ENCODE measurements at places on chromosomes 1 and 21.

DNA sequence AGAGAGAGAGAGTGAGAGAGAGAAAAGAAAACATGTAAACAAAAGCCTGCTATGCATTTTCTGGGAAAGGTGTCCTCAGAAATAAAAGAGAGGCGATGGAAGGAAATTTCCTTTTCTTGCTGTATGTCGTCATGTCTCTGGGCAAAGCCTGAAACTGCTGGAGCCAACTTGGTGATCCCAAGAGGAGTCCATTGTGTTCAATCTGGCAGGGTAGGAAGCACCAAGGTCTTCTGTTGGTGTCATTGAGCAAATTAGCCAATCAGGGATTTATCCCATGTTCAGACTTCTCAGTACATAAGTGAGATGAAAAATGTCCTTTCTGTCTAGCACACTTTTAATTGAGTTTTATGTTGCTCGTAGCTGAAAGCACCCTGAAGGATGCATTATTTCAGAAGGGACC, 260.0 kb upstream of the KAZN start:
- DNase-seq, result no peak

- DNase-seq, result no peak
These were observed 19.7 kb downstream of the MFAP2 start for GRCh38 chr1:16960560-16961296.

DNA sequence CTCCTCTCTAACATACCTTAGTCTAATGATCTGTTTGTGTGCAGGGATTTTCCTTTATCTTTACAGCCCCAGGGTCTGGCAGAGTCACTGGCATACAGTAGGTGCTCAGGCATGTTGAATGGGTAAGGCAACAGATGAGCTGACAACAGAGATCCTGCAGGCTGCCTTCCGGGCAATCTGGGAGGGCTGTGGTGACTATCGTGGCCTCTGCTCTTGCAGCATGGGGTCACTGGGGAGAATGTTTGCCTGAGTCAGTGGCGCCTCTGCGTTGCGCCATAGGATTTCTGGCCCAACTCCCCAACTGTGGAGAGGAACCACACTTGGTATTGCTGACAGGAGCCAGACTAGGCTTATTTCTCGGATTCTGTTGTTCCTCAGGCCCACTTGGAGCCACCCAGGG, 93.8 kb downstream of the LAMC2 start:
- DNase-seq, result no peak

- DNase-seq, result no peak
These were observed 90.6 kb downstream of the SGIP1 start for GRCh38 chr1:66624412-66625060.

DNA sequence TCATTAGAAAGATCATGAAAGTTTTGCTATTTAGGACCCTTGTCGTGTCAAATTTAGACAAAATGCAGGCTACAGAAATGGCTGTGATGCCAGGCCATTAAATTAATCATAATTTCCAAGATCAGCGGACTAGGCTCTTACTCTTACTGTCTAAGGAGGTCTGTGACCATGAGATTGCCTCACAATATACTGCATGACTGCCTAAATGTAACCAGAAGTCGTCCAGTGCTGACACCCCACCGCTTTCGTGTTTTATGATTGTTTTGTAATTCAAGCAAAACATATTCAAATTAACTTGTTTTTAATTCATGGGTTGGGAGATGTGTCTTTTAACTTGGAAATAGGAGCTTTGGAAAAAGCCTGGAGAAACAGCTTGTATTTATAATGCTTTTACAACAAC, 947.5 kb downstream of the BRINP3 start:
- no peak for DNase-seq

DNA sequence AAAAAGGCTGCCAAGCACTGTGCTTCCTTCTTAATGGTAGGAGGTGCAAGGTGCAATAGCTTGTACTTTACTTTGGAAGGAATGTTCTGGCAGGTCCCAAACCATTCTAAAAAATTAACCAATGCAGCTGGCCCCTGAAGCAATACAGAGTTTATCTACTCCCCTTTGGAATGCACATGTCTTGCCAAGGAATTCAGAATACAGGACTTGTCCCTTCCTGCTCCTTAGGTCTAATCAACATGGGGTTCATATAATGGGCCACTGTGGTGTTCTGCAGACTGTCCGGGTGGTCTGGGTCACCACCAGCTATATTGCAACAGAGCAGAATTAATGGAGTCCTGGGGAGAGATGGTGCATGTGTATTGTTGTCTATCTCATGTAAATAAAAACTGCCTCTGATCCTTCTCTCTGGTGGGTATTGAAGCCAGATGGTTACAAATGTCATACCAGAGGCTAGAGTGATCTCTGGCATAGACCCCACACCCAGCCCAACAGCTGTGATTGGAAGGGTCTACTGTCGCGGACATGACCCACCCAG, 112.8 kb downstream of the RIPK4 start:
- no peak for DNase-seq

DNA sequence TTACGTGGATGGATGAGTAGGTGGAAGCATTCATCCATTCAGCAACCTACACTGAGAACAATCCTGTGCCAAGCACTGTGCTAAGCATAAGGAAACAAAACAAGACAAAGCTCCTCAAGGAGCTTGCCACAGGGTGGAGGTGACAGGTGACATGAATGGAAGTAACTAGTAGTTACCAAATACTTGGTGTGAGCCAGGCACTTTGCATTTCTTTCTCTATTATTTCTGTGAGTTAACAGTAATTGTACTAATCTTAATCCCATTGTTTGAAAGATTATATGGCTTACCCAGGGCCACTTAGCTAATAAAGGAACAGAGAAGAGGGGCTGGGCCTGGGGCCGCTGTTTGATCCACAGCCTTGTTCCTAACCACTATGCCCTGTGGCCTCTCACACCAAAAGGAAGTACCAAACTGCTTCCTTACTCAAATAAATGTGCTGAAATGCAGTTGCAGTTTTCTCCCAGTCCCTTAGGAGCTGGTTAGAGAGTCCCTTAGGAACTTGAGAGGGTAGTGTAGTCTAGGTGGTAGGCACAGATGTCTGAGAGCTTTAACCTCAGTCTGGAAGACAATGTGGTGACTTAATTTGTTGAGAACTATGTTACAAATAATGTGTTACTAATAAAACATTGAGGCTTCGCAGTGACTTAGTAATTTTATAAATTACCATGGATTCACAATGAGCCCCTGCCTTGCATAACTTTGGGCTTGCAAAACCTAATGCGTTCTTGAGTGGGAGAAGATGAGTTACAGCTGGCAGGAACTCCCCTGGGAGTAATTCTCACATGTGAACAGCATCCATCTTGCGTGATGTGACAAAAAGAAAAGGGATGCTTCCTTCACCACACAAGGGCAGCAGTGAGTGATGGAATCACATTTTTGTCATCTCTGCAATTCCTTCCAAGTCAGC, 69.8 kb downstream of the MPZL1 start:
- DNase-seq, result peak; percentile 51

DNA sequence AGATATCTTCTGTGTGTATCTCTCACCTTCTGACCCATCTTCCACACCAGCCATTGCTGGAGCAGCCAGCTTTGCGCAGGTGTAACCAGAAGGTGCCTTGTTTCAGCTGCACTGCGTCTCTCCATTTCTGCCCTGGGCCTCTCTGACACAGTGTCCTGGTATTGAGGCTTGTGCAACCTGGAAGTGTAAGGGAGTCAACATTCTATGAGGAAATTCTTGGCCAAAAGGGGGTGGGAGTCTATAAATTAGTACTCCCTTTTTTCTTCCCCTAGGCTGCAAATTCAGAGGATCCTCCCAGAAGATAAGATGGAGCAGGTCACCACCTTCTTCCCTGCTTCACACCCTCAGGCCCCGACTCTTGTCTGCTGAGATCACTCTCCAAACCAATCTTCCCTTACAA, 109.1 kb downstream of the MRPS6 start:
- DNase-seq, result no peak

DNA sequence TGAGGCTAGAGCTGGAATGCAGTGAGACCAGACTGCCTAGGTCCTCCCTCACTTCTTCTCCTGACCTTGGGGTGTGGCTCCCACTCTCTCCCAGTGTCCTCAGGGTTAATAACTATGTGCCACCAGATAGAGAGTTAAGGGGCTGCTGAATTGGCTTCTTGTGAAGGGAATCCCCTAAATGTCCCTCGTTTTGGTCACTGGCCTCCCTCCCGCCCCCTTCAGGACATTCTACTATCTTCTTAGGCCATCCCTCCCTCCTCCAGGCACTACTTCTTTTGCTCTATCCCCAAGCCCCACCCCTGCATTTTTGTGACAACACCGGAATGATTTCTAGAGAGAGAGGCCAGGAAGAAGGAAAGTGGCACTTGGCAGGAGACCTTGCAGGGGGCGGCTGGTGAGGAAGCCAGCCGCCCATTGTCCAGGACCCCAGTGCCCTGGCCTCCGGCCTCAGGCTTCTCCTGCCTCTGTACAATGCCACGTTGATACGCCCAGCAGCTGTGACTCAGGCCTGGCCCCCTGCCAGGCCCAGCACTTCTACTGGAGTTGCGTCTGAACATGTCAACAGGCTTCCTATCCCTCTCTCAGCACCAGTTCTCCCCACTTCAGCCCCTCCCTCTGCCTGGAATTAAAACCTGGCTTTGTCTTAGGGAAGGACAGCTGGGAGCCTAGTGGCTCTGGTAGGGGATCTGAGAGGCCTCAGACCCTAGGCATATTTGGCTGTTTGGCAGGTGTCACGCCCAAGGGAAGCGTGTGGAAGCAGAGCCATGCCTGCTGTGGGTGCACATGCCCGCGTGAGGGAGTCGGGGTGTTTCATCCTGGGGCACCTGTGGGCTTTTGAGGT, 9.1 kb downstream of the LMNA start:
- DNase-seq, result peak; percentile 89
